Left renal pelvis (tissue), 4 donors: ENCODE measurements at places on chromosomes 1 and 21.

GRCh38 chr1:88001460-88001859 is 672.8 kb downstream of the LMO4 start:
- DNase-seq = no peak

GRCh38 chr1:36934061-36934460 is 100.3 kb downstream of the GRIK3 start:
- no peak for DNase-seq

GRCh38 chr1:187891993-187892682 is 1063.4 kb downstream of the PLA2G4A start:
- no peak for DNase-seq

- DNase-seq = no peak
Observed at GRCh38 chr1:198647055-198647454, 8.2 kb downstream of the PTPRC start.

GRCh38 chr21:19343711-19344110 is 940.1 kb upstream of the TMPRSS15 start:
- DNase-seq = no peak

DNA sequence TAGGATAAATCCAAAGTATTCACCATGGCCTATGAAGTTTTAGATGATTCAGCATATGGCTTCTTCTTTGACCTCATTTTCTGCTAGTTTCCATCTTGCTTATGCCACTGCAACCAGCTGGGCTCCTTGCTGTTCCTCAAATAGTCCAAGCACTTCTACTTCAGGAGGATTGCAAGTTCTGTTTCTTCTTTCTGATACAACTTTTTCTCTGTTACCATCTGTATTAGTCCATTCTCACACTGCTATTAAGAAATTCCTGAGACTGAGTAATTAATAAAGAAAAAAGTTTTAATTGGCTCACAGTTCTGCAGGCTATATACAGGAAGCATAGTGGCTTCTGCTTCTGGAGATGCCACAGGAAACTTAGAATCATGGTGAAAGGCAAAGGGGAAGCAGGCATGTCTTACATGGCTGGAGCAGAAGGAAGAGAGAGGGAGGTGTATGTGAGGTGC is 20.3 kb downstream of the PTGS2 start:
- no peak for DNase-seq

DNA sequence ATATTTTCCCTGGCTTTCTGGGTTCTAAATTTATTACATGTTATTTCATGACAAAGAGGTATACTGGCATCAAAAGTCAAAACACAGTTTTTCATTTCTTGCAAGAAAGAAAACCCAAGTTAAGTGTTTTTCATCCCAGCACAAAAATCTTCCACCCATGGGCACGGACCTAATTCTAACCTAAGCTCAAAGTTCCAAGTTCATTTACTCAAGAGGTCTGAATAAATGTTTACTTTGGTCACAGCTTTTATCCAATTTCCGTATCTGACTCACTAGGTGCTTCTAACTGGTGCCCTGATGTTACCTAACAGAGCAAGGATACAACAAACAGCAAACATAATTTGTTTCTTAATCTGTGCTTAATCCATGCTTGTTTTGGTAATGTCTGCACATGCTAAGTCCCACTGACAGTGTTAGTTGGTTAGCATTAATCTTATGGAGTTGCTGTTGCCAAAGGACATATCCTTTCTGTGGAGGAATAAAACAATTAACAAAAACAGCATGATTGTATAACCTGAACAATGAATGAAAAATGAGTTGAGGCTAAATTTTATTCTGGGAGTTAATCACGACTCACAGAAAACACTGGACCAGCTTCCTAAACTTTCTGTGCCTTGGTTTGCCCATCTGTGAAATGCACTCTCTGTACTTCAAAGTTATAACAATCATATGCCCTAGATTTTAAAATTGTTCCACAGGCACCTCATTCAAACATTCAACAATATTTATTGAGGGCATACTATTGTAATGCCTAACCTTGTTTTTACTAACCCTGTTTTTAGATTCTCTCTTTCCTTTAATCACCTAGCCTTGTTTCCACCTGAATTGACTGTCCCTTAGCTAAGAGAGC is 4.2 kb upstream of the CHD1L start:
- DNase-seq = no peak

GRCh38 chr1:159845751-159846629 is 16.5 kb downstream of the VSIG8 start:
- DNase-seq = no peak

GRCh38 chr1:204578867-204579664 is 62.9 kb downstream of the MDM4 start:
- DNase-seq = no peak

- no peak for DNase-seq
Observed at GRCh38 chr1:198168227-198168626, 11.4 kb downstream of the NEK7 start.

- DNase-seq = no peak
Observed at GRCh38 chr1:3463013-3463385, 8.5 kb downstream of the ARHGEF16 start.

- no peak for DNase-seq
Observed at GRCh38 chr21:40388046-40388445, 458.9 kb downstream of the DSCAM start.

DNA sequence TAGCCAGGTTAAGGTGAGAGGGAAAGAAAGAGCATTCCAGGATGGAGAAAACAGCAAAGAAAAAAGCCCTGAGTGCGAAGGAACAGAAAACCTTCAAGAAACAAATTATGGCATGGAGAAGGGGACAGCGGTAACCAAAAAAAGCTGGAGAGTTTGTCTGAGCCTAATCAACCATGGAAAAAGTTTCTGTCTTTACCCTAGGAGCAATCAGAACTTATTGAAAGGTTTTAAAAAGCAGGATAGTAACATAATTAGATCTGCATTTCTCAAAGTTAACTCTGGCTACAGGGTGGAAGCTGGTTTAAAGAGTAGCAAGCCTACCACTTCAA is 26.1 kb upstream of the HPDL start:
- DNase-seq = no peak

DNA sequence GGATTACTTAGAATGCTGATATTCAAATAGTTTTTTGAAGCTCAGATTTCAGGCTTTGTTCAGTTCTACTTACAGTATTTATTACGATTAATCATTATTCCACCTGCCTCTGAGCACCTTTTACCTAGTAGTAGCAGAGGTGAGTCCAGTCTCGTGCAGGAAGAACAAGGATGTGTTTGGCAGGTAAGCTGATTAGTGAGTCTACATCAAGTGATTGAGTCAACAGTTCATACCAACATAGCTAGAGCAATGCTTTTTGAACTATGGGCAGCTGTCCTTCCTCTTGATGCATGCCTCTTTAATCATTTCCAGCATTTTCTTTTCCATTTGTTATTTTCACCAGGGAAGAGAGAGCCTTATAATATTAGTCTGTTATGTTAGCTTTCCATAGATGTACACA is 838.9 kb downstream of the USP25 start:
- no peak for DNase-seq

DNA sequence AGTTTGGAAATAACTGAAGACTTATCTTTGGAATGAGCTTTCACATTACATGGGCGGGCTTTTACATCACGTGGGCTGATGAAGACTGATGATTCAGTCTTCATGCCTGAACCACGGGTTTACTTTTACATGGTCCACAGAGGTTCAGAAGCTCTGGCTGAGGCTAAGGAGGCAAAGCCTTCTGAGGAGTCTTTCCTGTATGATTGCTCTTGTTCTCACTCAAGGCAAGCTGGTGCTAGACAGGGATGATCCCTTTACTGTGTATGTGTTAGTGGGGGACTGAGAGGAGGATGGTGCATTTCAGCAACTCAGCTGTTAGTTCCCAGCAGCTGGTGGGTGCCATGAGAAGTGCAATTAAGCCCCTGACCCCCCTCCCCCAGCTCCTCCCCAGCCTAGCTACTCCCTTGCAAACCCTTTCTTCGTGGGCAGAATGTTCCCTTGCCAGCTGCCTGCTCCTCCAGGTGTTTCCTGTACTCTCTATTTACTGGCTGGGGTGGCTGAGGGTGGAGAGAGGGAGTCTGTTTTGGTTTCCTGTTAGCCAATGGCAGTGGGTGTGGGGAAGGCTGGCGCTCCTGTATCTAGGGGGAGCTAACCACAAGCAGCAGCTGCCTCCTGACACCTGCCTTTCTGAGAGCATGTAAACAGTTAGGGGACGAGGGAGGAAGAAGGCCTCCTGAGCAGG is 15.4 kb downstream of the BTG2 start:
- no peak for DNase-seq

DNA sequence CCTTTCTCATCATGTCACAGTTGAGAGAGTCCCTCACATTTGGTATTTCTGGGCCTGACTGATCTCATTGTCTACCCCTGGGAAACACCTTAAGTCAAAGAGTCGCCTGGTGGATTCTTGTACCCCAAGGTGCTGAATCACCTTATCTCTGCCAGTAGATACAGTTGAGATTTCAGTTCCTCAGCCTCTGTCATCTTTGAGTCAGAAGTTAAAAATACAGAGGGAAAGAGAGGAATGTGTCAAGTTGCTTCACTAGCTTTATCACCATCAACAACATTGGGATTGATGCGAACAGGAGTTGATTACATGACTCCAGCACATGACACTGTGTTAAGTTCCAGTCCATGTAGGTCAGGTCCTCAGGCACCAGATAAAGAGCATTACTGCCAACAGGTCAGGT is 513.0 kb downstream of the NUF2 start:
- DNase-seq = no peak

DNA sequence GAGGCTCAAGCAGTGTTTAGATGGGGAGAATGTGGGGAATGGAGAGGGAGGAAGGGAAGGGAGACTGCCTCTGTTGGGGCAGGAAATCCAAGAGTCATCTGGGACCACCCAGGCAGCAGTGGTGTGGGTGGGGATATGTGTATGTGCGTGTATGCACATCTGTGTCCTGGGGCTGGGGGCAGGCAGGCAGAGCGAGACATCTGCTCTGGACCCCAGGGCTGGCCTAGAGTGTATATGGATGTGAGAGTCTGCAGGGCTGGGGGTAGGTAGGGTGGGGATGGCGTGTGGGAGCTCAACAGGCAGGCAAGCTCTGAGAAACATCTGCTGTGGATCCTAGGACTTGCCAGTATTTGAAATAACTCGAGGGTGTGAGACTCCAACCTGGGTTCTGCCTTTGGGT is 3.5 kb downstream of the PTCH2 start:
- no peak for DNase-seq

GRCh38 chr21:42039470-42039901 is 29.3 kb upstream of the ZBTB21 start:
- DNase-seq = no peak

GRCh38 chr21:41166884-41167283 is 1.1 kb upstream of the BACE2 start:
- no peak for DNase-seq

GRCh38 chr1:77040826-77041225 is 173.5 kb downstream of the ST6GALNAC5 start:
- DNase-seq = no peak

DNA sequence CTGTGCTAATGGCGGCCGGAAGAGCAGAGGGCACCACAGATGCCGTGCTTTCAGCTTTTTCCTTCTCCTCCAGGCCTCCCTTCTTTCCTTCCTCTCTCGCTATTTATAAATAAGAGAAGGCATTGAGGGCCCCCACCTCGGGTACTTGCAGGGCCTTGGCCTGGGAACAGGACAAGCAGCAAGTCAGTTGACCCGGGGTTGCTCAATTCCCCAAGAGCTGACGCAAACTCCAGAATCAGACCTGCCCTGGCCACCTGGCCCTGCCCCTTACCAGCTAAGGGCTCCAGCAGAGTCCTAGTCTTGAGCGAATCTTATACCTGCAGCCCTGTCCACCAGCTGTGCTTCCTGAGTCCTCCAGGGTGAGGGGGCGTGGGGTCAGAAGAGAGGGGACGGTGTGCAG is 13.5 kb downstream of the TNFRSF1B start:
- DNase-seq = no peak

GRCh38 chr1:204190212-204191211 is 5.8 kb downstream of the KISS1 start:
- no peak for DNase-seq

DNA sequence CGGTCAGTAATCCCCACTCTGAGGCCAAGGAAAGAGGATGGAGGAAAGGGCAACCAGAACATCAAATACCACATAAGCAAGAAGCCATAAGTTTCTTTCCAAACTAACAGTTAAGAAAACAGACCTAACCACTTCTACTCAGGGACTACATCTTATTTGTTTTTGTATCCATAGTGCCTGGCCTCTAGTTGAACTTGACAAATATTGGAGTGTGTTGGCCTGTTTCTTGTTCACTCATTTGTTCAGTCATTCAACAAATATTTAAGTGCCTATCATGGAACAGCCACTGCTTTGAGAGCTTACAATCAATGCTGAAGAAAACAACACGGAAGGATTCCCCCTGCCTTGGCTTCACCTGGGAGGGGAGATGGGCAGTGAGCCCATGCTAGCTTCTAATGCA is 69.7 kb downstream of the ST6GALNAC3 start:
- no peak for DNase-seq

GRCh38 chr1:153439273-153439672 is 21.2 kb downstream of the S100A7 start:
- DNase-seq = no peak

- DNase-seq = no peak
Observed at GRCh38 chr21:32894321-32894720, 122.8 kb upstream of the PAXBP1 start.

GRCh38 chr1:63448731-63449246 is 74.2 kb downstream of the ITGB3BP start:
- no peak for DNase-seq

- no peak for DNase-seq
Observed at GRCh38 chr21:28906841-28907240, 85.8 kb downstream of the LTN1 start.

DNA sequence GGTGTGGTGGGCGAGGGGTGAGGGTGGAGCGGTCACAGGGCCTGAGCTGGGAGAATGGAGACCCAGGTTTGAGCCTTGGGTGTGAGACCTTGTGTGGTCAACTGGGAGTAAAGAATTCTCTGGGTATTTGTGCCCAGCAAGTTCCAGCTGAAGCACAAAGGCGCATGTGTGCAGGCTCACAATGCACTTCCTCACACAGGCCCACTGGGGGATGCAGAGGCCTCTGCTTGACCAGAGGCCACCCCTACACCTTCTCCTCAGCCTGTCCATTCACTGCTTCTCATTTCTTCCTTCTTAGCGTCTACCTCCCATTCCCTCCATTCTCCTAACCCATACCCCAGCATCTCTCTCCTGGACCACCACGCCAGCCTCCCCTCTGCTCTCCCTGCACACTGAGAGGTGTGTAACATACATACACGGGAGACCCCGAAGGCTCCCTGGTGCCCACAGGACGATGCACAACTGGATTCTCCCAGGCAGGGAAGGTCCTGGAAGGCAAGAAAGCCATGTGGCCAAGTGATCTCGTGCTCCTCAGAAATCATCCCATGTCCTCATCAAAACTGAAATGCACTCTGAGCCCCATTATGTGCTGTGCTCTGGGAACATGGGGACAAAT is 12.3 kb upstream of the TTC39A start:
- DNase-seq = no peak

DNA sequence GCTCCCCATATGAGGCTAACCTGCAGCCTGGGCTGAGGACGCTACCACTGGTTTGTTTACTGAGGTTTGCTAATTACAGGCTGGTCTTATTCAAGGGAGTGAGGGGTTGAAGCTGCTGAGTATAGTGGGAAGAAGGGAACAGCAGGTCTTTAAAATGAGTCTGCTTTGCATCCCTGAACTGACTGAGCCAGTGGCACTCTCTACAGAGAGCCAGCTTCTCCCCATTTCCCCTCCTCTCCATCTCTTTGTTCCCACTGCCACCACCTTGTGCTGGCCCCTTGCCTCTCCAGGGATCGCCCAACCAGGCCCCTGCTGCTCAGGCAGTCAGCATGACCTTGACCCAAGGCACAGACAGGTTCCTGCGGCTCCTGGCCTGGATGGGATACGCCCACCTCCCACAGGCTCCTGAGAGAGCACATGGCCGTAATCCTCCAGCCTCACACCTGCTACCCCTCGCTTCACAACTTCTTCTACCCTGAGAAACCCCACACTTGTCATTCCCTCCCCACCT is 45.0 kb downstream of the IER5 start:
- no peak for DNase-seq
